Vagina (tissue), 2 donors: ENCODE measurements at places on chromosomes 6 and 20.

DNA sequence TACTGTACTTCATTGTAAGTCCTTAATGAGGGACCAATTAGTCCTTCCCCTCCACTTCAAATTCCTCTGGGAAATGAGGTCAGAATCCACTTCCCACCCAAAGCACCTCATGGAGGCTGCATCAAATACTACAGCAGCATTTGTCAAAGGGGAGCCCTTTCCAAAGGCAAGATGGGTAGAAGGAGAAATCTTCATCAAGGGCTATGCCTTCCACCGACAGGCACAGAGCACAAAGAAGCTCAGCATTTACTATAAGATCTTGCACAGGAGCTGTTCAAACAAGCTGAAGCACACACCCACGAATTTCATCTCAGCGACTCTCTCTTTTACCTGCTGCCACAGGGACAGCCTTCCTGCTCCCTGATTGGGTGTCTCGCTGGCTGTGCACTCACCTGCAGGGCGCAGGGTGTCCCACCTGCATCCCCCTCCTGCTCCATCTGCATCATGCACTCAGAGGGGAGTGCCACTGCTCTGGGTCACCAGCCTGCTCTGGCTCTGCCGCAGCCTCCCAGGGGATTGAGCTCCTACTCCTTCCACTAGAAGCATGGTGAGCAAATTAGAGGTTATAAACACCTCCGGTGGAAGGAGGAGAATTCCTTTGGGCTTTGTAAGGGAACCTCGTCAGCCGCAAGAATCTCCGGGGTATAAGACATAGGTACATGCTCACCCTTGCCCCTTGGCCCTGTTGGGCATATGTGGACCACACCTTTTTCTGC lies 164.5 kb downstream of the ATXN1 start:
- DNase-seq, result no peak

- DNase-seq, result no peak
These were observed 33.1 kb downstream of the MOCS1 start for GRCh38 chr6:39901116-39901655.

DNA sequence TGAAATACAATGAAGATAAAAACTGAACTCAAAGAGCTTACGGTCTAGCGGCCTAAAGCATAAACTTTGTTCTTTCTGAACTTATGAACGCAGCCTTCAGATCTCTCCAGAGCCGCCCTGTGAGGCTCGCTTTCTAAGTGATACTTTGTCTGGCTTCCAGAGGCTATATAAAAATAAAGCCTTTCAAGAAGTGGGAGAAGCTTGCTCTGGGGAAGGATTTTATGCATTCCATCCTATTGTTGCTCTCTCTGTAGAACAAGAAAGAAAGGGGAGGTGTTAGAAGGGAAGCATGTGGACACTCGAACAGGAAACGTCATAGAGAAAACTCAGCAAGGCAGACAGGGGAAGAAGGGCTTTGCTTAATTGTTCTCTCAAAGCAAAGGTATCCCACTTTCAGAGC lies 77.0 kb downstream of the TBX18 start:
- DNase-seq, result no peak

- DNase-seq, result no peak
These were observed 86.9 kb upstream of the FRMD1 start for GRCh38 chr6:168165891-168166290.

GRCh38 chr6:2651536-2651935 lies 99.2 kb downstream of the MYLK4 start:
- DNase-seq, result no peak

GRCh38 chr20:13877793-13878192 lies 93.0 kb downstream of the NDUFAF5 start:
- no peak for DNase-seq

- DNase-seq, result no peak
These were observed 12.3 kb upstream of the SPO11 start for GRCh38 chr20:57317316-57317788.

GRCh38 chr6:37339741-37340638 lies 13.8 kb upstream of the RNF8 start:
- no peak for DNase-seq

GRCh38 chr20:24948939-24949679 lies at the start of gene CST7:
Gene CST7 (plus strand): TSS chr20:24949269. CDS start chr20:24949506, 237 bp downstream.
- DNase-seq, result peak; percentile 95

DNA sequence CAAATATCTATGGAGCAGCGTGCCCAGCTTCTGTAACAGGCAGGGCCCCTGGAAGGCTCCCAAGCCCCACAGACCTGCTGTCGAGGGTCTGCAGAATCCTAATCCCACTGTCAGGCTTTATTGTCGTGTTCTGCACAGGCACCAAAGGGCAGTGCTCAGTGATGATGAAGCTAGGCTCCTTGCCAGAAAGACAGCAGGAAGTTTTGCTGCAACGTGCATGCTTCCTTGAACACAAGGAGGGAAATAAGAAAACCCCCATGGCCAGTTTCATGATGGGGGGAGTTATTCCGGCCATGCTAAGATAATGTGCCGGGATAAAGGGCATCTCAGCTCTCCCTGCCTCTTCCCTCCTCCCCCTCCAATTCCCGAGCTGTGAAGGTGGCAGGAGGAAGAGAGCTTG lies 109.4 kb upstream of the KCNG1 start:
- DNase-seq, result no peak

DNA sequence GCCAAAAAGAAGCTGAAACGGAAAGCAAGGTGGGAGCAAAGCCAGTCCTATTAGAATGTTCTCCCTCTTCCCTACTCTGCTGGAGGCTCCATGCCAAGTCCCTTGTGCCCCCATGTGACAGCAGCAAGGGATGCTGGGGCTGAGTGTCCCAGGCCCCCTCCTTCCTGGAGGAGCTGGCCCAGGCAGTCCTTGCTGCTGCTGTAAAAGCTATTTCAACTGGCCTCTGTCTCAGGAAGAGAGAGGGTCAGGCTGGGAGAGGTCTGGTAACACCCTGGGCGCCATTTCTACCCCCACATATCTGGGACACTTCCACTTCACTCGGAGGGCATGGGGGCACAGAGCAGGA lies 25.0 kb downstream of the TTBK1 start:
- no peak for DNase-seq

- DNase-seq, result no peak
These were observed 267.9 kb upstream of the PTCHD4 start for GRCh38 chr6:48378884-48379407.

GRCh38 chr20:56171087-56172012 lies 77.2 kb upstream of the MC3R start:
- DNase-seq, result no peak

DNA sequence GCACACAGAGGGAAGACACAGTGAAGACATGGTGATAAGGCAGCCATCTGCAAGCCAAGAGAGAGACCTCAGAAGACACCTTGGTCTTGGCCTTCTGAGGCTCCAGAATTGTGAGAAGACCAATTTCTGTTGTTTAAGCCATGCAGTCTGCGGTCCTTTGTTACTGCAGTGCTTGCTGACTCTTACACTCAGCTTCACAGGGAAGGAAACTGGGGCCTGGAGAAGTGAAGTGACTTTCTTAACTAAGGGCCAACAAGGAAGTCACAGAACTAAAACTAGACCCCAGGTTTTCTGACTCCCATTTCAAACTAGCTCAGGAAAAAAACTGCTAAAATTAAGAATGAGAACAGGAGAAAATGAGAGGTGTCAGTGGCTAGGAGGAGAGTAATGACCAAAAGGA lies 74.3 kb downstream of the TNFRSF21 start:
- DNase-seq, result no peak

GRCh38 chr6:54191461-54191860 lies 80.2 kb downstream of the MLIP start:
- DNase-seq, result no peak

- no peak for DNase-seq
These were observed 16.9 kb upstream of the SLC22A23 start for GRCh38 chr6:3473773-3474172.

DNA sequence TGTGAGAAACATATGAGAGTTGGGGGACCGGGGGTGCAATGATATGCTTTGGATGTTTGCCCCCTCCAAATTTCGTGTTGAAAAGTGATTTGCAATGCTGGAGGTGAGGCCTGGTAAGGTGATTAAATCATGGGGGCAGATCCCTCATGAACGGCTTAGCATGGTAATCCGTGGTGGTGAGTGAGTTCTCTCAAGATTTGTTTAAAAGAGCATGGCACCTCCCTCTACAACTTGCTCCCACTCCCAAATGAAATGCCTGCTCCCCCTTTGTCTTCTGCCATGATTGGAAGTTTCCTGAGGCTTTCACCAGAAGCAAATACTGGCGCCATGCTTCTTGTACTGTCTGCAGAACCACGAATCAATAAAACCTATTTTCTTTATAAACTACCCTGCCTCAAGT lies 2.5 kb downstream of the DEK start:
- no peak for DNase-seq
